ENCODE measurements at places on chromosomes 5 and 9.

- peak; percentile 62 for DNase-seq
- H3K4me1 ChIP-seq: no peaks in the 10 kb centered on the region
- no peaks in the 10 kb centered on the region for H3K27me3 ChIP-seq
- H3K4me3 ChIP-seq: no peak overlapping the region
- H3K27ac ChIP-seq: no peak overlapping the region
Measured at GRCh38 chr5:126009566-126009965, 413.6 kb upstream of the GRAMD2B start.

- no peak for DNase-seq
- H3K4me1 ChIP-seq: no peaks in the 10 kb centered on the region
- no peak overlapping the region for H3K27ac ChIP-seq
- H3K4me3 ChIP-seq: no peak overlapping the region
- H3K27me3 ChIP-seq: no peaks in the 10 kb centered on the region
Measured at GRCh38 chr9:116081435-116082115, 72.0 kb upstream of the PAPPA start.

DNA sequence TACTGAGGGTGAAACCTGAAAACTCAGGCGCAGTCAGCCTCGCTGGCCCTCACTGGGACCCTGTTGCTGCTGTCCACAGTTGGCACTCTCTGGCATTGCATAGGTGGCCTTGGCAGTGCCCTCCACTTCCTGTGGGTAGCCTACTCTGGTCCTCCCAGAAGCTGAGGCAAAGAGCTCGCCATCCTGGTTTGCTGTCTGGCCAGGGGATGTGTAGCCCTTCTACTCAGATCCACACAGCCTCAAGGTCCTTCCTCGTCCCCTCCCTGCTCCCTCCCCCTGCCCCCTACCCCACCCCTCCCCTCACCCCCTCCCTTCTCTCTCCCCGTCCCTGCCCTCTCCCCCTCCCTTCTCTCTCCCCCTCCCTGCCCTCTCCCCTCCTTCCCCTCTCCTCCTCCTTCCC is 176.0 kb downstream of the OLFM1 start:
- no peak overlapping the region for H3K4me3 ChIP-seq
- no peaks in the 10 kb centered on the region for H3K36me3 ChIP-seq
- H3K27ac ChIP-seq: no peak overlapping the region
- DNase-seq: no peak

GRCh38 chr5:55338092-55338613 is 30.4 kb downstream of the MTREX start:
- H3K4me3 ChIP-seq: no peak overlapping the region
- H3K36me3 ChIP-seq: no peaks in the 10 kb centered on the region
- no peak for DNase-seq
- H3K4me1 ChIP-seq: no peaks in the 10 kb centered on the region
- H3K27ac ChIP-seq: no peak overlapping the region

GRCh38 chr5:66987949-66988838 is 208.4 kb downstream of the CD180 start:
- no peak overlapping the region for H3K4me3 ChIP-seq
- no peak for DNase-seq
- no peaks in the 10 kb centered on the region for H3K27me3 ChIP-seq
- no peaks in the 10 kb centered on the region for H3K36me3 ChIP-seq

Measured in H1 (cell line).